ENCODE measurements at places on chromosomes 1 and 21. TPM values are rescaled to one million over a fixed set of nuclear protein-coding genes. Genes with fewer than 3 reads are reported as not detected.

The TPTE gene
- not detected for total RNA-seq

DNA sequence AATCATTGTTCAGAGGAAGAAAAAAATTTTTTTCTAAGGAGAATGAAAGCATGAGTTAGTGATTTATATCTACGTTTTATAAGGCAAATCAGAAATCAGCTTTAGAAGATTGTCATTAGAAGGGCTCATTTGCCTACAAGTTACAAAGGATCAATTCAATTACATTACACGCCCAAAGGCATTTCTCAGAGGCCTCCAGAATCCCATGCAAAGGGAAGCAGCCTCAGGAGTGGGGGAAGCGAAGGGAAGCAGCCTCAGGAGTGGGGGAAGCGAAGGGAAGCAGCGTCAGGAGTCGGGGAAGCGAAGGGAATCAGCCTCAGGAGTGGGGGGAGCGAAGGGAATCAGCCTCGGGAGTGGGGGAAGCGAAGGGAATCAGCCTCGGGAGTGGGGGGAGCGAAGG, 206.2 kb downstream of the GREM2 start:
- no peak for DNase-seq

- DNase-seq: no peak
Measured at GRCh38 chr1:37825506-37825905, 17.5 kb upstream of the YRDC start.

- DNase-seq: no peak
Measured at GRCh38 chr1:12420171-12420570, 190.3 kb downstream of the VPS13D start.

The RNF187 gene
- 484 TPM for total RNA-seq

GRCh38 chr1:207867136-207868109, 43.5 kb downstream of the CD34 start:
- no peak for DNase-seq

DNA sequence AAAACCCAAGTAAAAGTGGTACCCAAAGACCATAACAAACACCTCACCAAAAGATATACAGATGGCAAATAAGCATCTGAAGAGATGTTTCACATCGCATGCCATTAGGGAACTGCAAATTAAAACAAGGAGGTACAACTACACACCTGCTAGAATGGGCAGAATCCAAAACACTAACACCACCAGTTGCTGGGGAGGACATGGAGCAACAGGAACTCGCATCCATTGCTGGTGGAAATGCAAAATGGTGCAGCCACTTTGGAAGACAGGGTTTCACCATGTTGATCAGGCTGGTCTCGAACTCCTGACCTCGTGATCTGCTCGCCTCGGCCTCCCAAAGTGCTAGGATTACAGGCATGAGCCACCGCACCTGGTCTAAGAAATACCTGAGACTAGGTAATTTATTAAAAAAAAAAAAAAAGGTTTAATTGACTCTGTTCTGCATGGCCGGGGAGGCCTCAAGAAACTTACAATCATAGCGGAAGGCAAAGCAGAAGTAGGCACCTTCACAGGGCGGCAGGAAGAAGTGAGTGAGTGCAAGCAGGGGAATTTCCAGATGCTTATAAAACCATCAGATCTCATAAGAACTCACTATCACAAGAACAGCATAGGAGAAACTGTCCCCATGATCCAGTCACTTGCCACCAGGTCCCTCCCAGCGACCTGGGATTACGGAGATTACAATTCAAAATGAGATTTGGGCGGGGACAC, 30.2 kb upstream of the PRSS38 start:
- DNase-seq: peak; percentile 8

The CFAP57 gene
- total RNA-seq: 0.26 TPM

DNA sequence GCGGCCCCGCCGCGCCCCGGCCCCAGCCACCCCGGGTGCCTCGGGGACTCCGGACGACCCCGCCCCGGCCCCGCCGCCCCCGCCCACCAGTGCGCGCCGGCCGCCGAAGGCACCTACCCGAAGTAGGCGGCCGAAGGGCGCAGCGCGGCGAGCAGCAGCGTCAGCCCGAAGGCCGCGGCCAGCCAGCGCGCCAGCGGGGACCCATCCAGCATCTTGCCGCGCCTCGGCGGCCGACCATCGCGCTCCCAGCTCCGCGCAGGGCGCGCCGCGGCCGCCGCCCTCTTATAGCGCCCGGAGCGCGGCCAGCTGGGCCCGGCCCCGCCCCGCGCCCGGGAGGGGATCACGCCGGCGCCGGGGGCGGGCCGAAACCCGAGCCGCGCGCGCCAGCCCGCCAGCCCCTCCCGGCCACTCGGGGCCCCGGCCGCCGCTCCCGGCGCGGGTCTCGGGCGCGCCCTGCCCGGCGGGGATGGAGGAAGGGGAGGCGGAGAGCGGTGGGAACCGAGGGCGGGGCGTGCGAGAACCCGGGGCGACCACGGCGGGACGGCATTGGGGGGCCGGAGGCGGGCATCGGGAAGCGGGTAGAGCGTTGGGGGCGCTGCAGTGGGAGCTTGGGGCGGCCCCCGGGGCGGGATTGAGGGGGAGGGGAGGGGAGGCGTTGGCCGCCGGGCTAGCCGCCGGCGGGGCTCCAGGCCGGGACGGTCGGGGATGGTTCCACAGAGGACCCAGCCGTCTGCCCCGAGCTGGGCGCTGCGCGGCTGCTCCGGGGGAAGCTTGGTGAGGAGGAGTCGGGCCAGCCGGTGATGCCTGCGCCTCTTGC, at the start of gene WNT9A:
TSS of gene WNT9A (minus strand) at position 257 of the 817 bp plus-strand sequence. CDS start at position 212, 45 bp downstream.
- no peak for DNase-seq

GRCh38 chr1:32988665-32989064, 24.1 kb upstream of the RNF19B start:
- DNase-seq: no peak

The MAP10 gene
- 1.8 TPM for total RNA-seq

The FMO5 gene
- total RNA-seq: 2.9 TPM

DNA sequence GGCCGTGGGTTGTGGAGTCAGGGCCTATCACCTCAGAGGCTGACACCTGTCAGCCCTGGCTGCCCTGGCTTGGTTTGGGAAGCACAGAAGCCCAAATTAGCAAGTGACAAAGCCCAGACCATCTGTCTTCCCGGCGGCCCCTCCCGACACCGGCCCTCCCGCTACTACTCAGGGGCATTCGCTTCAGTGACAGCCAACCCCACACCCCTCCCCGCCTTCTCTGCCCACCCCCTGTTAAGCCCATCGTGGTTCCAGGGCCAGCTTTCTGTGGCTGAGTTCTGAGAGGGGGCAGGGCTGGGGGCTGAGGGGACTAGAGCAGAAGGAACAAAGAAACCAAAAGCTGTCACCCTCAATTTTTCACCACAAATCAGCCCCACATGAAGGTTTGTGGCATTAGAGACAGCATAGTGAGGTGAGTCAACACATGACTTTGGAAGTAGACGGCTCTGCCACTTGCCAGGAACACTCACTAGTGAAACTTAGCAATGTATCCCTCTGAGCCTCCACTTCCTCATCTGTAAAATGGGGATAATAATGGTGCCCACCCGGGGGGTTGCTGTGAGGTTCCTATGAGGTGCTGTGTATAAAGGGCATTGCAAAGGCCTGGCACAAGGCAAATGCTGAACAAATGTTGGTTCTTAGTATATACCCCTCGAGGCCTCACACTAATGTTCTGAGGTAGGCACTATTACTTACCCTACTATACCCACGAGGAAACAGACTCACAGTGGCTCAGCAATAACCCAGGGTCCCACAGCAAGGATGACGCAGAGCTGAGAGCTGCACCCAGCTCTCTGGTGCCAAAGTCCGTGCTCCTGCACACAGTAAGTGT, 5.2 kb upstream of the TNNI1 start:
- DNase-seq: no peak

GRCh38 chr1:226679853-226680516, 59.1 kb downstream of the ITPKB start:
- peak; percentile 84 for DNase-seq

The BACE2 gene
- total RNA-seq: not detected

The LDLRAD1 gene
- total RNA-seq: not detected

GRCh38 chr1:28853093-28853742, 41.2 kb downstream of the OPRD1 start:
- no peak for DNase-seq

DNA sequence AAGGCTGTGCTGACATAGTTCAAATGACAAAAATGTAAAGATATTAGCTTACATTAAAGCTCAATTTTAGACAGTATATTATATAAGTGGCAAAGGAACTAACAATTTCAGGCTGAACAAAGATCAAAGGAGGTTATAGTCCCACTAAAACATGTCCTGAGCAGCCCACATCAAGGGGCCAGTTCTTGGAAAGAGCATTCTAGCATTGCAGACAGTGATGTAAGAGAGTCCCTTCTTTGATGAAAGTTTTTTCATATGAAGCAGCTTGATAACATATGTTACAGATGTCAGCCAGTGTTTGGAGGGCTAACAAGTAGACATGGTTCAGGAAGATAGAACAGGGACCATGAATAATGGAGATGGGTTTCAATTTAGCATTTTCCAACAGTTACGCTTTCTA, 301.7 kb downstream of the NTNG1 start:
- DNase-seq: no peak

The OR2L2 gene
- total RNA-seq: 0.10 TPM

GRCh38 chr1:242140836-242141235, 141.9 kb upstream of the MAP1LC3C start:
- DNase-seq: no peak

- no peak for DNase-seq
Measured at GRCh38 chr1:40383095-40383487, 9.6 kb downstream of the SMAP2 start.

The CD247 gene
- total RNA-seq: 1.2 TPM

DNA sequence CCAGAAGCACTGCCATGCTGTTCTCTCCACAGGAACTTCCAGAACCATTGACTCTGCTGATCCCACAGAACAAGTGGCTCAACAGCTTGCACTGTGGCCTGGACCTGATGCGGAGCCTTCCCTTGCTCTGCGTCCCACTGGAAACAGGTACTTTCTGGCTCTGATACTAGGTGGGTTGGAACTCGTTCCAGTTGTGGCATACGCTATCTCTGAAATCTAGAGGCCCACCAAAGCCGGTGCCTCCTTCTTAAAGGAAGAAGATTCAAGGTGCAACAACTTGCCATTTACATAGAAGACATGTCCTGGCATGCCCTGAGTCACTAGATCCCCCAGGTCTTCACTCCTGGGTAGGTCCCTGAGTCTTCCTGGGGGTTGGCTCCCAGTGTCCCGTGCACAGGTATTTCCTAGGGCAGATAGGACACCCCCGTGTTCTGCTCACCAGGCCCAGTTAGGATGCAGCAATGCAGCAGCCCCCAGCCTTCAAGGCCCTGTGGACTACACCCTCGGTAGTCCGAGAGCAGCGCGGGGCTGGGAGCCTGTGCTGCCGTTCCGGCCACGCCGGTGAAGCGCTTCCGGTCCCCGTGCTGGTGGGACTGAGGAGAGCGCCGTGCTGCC, 10.8 kb upstream of the PCBP3 start:
- DNase-seq: no peak

- DNase-seq: peak; percentile 44
Measured at GRCh38 chr1:186404454-186405051, 28.9 kb downstream of the ODR4 start.

DNA sequence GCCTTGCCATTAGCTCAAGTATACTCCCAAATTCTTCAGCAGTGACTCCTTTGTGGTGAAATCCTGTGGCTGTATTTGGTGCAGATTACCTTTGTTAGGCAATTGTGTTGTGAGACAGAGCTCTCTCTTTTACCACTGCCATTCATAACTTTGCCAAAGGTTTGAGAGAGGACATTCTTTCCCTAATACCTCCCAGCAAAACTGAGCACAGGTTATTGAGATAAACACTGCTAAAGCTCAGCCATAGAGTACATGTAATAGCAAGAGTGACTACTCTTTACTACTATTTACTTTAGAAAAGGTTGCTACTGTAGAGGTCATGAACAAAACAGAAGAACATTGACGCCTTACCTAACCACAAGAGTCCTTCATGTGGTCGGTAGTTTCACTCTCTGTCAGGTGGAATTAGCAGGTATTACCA, 514.0 kb upstream of the ADAMTS5 start:
- no peak for DNase-seq

The COL8A2 gene
- not detected for total RNA-seq

The TDRKH gene
- 21.1 TPM for total RNA-seq

GRCh38 chr1:80893115-80893514, 907.6 kb upstream of the ADGRL2 start:
- no peak for DNase-seq

DNA sequence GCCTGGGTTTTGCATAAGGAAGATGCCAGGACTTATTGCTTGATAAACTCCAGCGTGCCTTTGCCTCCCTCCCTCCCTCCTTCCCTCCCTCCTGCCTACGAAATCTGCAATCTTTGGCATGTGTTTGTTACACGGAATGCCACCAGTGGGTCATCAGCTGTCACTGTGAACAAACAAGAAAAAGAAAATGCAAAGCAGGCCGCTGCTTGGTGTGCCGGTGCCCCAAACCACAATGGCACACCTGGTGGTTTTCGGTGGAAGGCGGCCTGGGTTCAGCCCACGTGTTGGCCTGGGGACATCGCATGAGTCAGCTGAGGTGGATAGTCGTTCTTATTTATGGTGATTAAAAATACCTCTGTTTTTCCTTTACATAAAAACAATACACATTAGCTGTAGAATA, 16.3 kb upstream of the IFNLR1 start:
- DNase-seq: peak; percentile 81

- no peak for DNase-seq
Measured at GRCh38 chr1:193846876-193847604, 660.6 kb upstream of the B3GALT2 start.

- no peak for DNase-seq
Measured at GRCh38 chr1:31224068-31224467, 15.6 kb downstream of the NKAIN1 start.

GRCh38 chr1:86436041-86436440, 12.1 kb downstream of the CLCA2 start:
- DNase-seq: no peak

The GJA9 gene
- not detected for total RNA-seq

DNA sequence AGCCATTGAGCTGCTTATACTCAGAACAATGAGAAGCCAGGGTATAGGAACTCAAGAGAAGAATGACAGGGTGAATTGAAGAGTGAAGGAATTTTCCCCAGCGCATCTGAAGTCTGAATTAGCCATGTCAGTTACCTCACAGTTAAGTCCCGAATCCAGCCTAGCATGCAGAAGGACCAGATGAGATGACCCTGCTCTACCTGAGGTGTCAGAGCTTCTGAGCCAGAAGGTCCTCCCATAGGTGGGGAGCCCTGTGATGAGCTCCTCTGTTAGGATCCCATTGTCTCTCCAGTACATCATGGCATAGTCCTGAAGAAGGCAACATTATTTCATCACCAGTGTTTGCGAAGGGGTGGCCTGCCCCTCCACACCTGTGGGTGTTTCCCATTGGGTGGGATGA, 68.2 kb downstream of the OVGP1 start:
- no peak for DNase-seq

DNA sequence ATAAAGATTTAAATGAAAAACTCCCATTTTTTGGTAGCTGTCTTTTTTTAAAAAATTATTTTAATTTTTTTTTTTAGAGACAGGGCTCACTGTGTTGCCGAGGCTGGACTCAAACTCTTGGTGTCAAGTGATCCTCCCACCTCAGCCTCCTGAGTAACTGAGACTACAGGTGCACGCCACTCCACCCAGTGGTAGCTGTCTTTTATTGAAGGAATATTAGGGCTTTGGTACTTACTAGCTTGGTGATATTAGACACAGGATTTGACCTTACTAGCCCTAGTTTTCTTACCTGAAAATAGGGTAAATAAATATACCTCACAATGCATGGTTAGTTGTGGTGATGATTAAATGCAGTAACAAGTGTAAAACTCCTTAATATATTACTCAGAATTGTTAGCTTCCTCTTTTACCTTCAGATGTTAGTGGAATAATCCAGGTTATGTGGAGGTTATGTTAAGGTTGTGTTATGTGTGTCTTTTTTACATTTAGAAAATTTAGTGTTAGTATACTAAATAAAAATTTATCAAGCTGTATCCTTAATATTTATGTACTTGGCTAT, 66.8 kb downstream of the PHACTR4 start:
- peak; percentile 16 for DNase-seq
